ENCODE measurements at places on chromosomes 11 and 22.

DNA sequence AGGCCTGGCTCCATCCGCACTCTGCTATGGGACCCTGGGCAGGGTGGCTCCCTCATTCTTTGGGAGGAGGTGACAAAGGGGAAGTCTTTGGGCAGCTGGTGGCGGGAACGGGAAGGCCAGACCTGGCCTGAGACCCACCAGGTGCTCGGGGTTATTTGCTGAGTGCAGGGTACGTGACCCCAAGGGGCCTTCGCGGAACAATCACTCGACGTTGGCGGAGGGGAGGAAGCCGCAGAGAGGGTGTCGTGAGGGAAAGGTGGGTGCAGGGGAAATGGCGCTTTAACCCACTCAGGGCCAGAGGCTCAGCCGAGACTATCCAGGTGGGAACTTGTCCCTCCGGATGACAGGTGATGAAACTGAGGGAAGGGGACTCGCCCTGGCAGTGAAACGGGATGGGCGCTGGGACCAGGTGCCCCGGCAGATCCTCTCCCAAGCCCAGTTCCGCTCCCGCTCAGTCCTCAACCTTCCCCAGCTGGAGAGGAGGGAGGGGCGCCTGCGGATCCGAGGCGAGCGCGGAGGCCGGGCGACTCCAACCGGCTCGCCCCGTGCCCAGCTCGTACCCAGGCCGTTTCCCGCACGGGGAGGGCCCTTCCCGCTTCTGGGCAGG lies 911 bp downstream of the A4GALT start:
- DNase-seq: no peak

DNA sequence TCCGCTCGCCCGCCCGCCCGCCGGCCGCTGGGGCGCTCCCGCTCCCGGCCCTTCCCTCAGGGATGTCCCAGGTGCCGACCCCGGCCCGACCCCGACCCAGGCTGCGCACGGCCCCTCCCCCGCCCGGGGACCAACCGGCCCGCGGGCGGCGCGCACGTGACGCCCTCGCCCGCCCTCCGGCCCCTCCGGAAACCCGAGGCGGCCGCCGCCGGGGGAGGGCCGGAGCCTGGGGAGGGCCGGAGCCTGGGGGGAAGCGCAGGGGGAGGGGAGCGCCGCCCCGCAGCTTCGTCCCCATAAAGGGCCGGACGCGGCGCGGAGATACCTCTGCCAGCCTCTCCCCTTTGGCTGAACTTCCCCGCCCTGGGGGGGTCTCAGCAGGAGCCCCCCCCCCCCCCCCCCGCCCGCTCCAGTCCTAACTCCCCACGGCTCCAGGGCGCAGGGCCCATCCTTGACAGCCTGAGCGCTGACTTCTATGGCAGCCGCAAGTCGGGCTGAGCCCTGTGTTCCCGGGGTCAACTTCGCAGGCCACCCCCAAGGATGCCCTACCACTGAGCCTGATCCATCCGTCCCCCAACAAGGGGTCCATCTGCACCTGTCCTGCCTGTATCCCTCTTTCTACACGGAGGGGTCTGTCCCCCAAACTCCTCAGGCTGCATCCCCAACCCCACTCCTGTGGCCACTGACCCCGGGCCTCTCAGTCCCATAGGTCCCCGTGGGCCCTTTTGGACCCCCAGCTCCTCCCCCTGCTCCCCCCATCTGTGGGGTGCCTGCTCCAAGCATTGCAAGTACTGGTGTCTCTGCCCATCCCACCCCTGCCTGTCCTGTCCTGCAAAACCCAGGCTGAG lies at the start of gene MAPK12:
MAPK12 (minus strand) TSS at position 69 of the 845 bp plus-strand sequence. CDS start 174 bp downstream, outside the sequence.
- DNase-seq: no peak

DNA sequence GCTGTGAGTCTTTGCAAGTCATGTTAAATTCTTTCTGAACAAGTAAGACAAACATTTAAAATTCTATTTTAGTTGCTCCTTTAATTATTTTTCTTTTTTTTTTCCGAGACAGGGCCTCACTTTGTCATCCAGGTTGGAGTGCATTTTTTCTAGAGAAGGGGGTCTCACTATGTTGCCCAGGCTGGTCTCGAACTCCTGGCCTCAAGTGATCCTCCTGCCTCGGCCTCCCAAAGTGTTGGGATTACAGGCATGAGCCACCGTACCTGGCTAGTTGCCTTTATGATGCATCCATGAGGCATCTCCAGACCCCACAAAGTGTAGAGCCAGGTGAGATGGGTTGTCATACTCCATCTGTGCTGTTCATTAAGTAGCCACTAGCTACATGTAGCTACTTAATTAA lies 4.4 kb downstream of the ATXN10 start:
- DNase-seq: no peak

- no peak for DNase-seq
Observed at GRCh38 chr22:31244046-31244942, 32.2 kb downstream of the LIMK2 start.

DNA sequence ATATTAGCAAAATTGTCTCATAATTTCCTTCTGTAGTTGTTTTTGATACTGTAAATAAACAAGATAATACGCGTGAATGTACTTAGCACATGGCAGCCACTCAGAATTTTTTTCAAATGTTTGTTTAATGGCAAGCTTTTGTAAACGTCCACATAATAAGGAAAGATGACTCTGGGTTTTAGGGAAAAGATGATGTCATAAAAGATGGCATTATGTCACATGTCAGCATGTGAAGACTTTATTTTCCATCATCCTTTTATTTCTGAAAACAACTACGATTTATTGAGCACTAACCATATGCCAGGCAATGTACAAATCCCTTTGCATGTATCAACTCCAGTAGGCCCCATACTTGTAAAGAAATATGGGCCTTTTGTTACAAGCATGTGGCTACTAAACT lies 139.9 kb downstream of the C11orf91 start:
- DNase-seq: no peak

- DNase-seq: no peak
Observed at GRCh38 chr11:28009996-28010395, 98.0 kb downstream of the KIF18A start.

- no peak for DNase-seq
Observed at GRCh38 chr22:44483878-44484277, 14.2 kb downstream of the RTL6 start.

DNA sequence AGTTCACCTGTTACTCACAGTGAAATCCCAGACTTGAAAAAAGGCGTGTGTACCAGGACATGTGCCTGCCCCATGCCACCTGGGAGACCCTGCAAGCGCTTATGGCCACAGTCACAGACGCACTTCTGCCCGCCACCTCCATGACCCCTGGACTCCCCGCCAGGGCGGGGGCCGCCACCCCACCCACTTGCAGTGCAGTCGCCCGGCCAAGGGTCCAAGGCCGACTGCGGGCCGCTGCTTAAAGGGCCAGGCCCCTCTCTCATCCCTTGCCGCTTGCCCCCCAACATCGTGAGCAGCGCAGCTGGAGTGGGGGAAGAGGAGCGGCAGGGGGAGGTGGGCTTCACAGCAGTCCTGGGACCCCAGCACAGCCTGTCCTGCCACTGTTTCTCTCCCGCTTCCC lies 10.8 kb downstream of the DUSP8 start:
- DNase-seq: no peak

DNA sequence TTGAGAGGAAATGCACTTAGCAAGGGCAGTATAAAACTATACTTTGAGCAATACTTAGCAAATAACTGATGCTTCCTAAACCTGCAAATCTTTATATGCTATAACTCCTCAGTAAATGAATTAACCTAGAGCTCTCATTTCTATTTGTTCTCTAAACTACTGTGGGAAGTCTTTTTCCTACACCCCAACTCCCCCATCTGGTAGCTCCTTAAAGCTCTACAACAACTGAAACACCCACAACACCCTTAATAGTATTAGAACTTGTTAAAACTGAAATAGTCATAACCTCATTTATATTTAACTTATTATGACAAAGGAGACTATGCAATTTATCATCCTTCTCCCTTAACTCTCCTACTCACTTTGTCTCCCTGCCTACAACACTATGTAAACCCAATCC lies 43.4 kb downstream of the GUCY1A2 start:
- no peak for DNase-seq

GRCh38 chr11:94218372-94218771 lies 86.0 kb upstream of the IZUMO1R start:
- DNase-seq: no peak
